ENCODE measurements at places on chromosomes 6 and 20.

DNA sequence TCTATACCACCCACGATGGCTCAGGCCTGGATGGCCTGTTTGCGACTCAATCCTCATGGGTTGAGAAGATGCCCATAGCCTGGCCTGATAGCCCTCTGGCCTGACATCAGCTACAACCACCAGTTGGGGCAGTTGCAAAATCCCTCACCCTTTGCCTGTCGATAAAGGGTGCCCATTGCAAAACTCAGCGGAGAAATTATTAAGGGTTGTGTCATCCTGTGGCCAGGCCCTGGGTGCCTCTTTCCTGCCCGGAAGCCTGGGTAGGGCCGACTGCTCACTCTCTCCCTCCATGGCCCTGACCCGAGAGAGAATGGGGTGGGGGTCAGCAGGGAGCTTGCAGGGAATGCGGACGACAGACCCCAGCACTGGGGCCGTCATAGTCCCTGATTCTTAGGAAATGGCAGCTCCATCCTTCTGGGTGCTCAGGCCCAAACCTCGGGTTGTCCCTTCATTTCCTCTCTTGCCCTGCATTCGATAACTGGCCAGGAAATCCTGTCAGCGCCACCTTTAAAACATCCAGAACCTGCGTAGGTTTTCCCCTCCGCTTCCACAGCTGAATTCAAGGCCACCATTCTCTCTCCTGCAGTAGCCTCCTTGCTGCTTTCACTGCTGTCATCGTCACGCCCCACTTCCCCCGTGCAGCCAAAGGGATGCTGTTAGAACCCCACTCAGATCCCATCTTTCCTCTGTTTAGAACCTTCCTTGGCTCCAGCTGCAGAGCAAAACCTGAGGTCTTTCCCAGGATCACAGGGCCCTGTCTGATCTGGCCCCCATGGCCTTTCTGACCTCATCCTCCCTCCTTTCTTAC lies 31.1 kb downstream of the CEBPB start:
- no peak for DNase-seq

GRCh38 chr6:107821591-107821990 lies 2.5 kb downstream of the SCML4 start:
- no peak for DNase-seq

GRCh38 chr6:155267411-155267810 lies 3.6 kb downstream of the CLDN20 start:
- no peak for DNase-seq

GRCh38 chr6:56540232-56541029 lies 102.3 kb downstream of the DST start:
- DNase-seq, result no peak

DNA sequence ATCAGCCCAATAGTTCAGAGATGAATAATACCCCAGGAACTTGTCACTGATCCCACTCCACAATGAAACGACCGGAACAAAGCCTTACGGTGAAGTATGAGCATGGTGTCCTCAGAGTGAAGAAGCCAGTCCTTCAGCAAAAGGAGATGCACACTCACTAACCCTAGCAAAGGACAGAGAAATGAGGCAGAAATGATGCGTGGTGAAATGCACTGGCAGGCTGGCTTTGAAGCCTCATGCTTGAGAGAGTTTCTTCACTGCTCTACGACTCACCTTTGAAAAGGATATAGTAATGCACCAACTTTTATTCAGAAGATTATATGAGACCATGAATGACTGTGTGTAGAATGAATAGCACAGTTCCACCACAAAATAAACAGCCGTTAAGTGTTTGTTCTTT lies 74.8 kb downstream of the PHACTR1 start:
- DNase-seq, result no peak

GRCh38 chr20:38325905-38326304 lies 20.4 kb upstream of the LBP start:
- DNase-seq, result no peak

- DNase-seq, result no peak
Observed at GRCh38 chr6:113662093-113662665, 195.0 kb upstream of the MARCKS start.

GRCh38 chr6:37511910-37512399 lies 12.3 kb upstream of the CCDC167 start:
- DNase-seq, result no peak

DNA sequence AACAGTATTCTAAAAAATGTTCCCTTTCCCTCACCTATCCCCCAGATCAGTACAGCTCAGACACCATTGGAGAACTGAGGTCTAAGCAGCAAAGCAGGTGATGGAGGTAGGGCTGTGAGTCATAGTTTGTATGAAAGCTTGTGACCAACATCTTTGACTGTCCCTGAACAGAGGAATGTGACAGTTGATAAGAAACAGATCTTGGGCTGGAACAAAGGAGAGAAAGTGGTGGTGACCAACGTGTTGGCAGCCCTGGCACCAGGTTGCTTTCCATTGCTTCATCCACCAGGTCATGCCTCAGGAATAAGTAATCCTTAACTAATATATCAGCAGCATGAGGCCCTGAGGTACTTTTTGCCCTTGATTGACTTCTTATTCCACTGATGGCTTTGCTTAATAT lies 19.9 kb upstream of the CRIP3 start:
- no peak for DNase-seq

DNA sequence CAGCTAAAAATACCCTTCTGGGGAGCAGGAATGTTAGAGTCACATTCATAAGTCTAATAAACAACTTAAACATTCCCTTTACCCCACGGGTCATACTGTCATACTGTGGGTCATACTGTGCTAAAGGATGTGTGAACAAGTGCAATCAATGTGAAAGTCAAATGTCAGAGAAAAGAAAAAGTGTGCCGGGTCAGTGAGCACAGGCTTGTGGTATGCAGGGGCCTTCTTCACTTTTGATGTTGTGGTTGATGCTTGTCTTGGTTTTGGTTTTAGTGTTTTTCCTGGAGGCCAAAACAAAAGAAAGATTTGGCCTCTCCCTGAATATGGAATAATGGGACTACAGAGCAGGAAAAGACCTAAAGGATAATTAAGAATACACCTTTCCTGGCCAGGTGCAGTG lies 267.9 kb upstream of the PLN start:
- DNase-seq, result peak; percentile 14

DNA sequence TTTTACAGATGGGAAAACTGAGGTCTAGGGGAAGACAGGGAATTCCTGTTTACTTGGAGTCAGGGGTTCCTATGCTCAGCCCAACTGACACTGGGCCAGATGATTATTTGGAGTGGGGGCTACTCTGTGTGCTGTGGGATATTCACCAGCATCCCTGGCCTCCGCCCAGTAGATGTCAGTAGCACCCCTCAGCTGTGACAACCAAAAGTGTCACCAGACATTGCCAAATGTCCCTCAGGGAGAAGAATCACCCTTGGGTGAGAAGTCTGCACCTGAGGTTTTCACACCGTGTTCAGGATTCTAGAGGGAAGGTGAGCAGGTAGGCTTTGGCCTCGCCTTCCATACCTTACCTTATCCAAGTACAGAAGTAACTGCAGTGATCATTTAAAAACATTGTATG lies 27.6 kb downstream of the CDH26 start:
- no peak for DNase-seq

- DNase-seq, result peak; percentile 30
Observed at GRCh38 chr6:4021854-4022695, 56.9 kb downstream of the FAM217A start.

DNA sequence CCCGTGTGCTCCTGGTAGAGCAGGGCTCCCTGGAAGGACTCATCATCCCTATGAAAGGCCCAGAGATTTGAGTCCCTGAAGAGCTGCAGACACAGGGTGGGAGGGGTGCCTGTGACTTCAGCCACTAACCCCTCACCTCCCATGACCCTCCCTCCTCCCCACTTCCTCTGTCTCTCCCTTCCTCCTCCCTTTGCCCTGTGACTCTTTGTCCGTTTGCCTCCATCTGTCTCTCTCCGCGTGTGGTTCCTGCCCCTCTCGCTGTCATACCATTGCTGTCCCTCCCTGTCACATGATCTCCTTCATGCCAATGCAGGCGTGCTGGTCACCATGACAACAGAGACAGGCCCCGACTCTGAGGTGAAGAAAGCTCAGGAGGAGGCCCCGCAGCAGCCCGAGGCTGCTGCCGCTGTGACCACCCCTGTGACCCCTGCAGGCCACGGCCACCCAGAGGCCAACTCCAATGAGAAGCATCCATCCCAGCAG lies 19.0 kb downstream of the EPB41L1 start:
- DNase-seq, result no peak

GRCh38 chr6:91786474-91787184 lies 1199.8 kb upstream of the MAP3K7 start:
- DNase-seq, result no peak

DNA sequence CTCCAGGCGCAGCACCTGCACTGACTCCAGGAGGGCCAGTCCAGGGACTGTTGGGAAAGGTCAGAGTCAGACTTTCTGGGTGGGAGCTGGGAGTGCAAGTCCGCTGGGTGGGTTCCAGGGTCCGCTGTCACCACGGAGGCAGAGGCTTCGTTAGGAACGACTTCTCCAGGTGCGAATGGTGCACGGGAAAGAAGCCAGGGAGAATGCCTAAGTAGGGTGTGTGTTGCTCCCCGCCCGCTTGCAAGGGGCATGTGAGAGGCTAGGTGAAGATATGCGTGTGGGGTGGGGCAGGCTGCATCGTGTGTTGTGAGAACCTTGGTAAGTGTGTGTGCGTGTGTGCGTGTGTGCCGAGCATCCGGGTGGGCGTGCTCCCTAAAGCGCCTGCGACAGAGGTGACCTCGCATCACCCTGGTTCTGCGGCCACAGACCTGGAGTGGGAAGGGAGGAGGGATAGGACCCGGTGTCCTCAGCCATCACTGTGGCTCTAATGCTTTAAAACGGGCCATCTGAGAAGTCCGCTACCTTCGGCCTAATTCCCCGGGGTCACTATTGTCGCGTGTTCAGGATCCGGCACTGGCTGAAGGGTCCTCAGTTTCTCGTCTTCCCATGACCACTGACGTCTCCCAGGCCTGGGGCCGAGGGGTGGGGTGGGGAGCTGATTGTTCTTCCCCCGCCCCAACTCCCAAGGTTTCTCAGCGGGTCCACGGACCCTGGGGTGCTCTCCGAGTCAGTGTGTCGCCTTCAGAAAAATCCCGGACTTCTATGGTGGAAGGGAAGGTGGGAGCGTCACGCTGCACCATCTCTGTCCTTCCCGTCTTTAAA lies 6.1 kb downstream of the SLC32A1 start:
- DNase-seq, result no peak

DNA sequence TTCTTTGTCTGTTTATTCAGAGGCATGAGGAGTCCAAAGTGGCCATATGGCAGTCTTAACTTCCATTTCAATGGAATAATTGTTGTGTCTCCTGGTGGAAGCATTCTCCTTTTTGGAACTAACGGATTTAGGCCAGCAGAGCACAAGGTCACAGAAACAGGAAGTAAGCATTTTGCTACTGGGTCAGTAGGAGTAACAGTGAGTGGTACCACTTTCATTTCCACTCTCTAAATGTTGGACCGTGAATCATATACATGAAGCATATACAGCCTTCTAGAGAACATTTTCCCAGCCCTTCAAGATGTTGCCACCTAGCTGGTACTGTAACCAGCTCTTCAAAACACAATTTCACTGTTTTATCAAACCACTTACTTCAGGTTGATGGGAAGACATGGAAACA lies 182.8 kb downstream of the EYS start:
- DNase-seq, result no peak

- DNase-seq, result no peak
Observed at GRCh38 chr20:53171065-53171464, 198.9 kb downstream of the TSHZ2 start.

- DNase-seq, result no peak
Observed at GRCh38 chr6:11462742-11463397, 74.7 kb upstream of the TMEM170B start.

DNA sequence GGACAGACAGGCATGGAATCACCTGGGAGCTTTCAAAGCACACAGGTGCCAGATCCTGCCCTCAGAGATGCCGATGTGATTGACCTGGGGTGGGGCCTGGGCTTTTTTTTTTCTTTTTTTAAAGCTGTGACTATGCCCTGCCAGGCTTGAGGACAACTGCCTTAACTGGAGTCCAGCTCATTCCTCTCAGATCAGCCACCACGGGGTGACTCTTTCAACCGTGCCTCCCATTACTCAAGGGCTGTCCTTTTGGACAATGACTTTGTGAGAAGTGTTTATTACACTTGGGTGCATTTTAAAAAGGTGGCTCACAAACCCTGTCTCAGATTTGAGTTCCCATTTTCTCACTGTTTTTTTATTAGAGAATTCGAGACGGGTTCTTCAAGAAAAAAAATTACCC lies 57.1 kb upstream of the RALY start:
- no peak for DNase-seq

GRCh38 chr6:118444796-118445195 lies 103.3 kb upstream of the PLN start:
- no peak for DNase-seq

GRCh38 chr20:47099093-47099492 lies 204.4 kb downstream of the EYA2 start:
- DNase-seq, result no peak

DNA sequence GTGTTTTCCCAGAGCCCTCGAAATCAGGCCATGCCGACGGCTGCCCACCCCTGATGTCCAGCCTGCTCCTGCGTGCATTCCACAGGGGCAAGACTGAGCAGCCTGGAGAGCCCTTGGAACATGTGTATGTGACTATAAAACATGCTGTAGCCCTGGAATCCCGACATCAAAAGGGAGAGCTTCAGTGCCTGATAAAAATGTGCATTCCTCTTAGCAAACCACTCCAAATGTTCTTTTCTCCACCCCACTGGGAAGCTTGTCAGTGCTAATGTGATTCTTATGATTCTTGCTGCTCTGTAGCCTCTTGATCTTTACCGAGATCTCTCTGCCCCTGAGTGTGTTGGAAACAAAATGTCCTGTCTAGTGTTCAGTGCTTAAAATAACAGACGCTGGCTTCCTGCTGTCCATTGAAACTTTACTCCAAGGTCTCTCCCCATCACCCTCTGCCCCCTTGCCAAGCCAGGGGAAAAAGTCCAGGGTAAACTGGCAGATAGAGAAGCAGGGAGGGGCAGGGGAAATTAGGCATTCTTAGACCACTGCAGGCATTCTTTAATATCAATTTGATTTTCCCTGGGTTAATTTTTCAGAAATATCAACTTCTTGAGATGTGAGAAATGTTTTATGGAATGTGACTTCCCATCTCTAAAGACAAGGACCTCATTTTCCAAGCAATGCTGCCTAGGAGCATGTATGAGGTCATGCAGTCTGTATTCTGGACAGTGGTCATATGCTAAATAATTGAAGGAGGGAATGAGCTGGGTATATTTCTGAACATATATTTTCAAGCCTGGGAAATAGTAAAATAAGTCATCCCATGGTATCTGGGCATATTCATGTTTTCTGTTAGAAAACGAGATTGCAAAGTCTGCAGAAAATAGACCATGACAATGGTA lies 73.8 kb upstream of the ISM1 start:
- DNase-seq, result no peak

GRCh38 chr20:12833861-12834260 lies 174.9 kb upstream of the SPTLC3 start:
- DNase-seq, result no peak

GRCh38 chr6:7073082-7073820 lies 34.5 kb upstream of the RREB1 start:
- no peak for DNase-seq

Data from T-helper 2 cell (primary cell).